ENCODE measurements at places on chromosomes 6 and 20.

GRCh38 chr6:72642435-72642834 is 20.6 kb downstream of the KCNQ5 start:
- DNase-seq, result no peak

- DNase-seq, result no peak
Observed at GRCh38 chr20:23086056-23086566, at the start of gene CD93. TSS of gene CD93 (minus strand) at chr20:23086324. CDS start at chr20:23086192, 132 bp downstream.

DNA sequence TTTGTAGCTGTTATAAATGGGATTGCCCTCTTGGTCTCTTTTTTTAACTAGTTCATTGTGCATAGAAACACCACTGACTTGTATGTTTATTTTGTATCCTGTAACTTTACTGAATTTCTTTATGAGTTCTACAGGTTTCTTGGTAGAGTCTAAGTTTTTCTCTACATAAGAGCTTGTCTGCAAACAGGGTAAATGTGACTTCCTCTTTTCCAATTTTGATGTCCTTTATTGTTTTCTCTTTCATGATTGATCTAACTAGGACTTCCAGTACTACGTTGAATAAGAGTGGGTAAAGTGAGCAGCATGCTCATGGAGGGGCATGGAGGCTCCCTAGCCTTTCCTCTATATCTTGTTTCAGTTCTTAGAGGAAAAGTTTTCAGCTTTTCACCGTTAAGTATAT is 3.0 kb upstream of the WFDC10A start:
- DNase-seq, result no peak

- DNase-seq, result no peak
Observed at GRCh38 chr6:165634101-165634880, 28.8 kb downstream of the PDE10A start.

DNA sequence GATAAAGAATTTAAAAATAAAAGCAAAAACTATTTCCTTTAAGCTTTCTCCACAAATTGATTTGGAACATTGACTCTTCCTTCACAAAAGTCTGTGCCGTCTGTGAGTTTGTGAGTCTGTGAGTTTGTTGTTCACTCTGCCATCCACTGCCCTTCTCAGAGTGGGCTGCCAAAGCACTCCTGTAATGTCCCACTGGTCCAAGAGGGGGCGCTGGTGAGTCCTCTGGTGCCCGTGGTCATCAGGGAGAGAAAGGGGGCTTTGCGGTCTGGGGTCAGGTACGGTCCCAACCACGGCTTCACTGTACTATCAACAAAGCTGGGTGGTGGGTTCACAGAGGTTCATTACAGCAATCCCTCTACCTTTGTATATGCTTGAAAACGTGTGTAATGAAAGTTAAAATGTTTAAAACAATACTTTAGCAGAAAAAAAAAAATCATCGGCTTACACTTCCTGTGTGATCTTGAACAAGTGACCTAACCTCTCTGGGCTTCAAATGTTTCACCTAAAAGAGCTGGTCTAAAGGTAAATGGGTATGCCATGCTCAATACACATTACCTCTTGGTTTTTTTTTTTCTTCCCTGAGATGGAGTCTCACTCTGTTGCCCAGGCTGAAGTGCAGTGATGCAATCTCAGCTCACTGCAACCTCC is 5.6 kb upstream of the ANKRD60 start:
- peak; percentile 40 for DNase-seq

- no peak for DNase-seq
Observed at GRCh38 chr20:8454137-8454712, 322.2 kb downstream of the PLCB1 start.
